ENCODE measurements at places on chromosomes 7 and 10. TPM values are rescaled to one million over a fixed set of nuclear protein-coding genes. Genes with fewer than 3 reads are reported as not detected.

GRCh38 chr7:64873517-64873916 lies 29.6 kb upstream of the ZNF273 start:
- no peak for DNase-seq

DNA sequence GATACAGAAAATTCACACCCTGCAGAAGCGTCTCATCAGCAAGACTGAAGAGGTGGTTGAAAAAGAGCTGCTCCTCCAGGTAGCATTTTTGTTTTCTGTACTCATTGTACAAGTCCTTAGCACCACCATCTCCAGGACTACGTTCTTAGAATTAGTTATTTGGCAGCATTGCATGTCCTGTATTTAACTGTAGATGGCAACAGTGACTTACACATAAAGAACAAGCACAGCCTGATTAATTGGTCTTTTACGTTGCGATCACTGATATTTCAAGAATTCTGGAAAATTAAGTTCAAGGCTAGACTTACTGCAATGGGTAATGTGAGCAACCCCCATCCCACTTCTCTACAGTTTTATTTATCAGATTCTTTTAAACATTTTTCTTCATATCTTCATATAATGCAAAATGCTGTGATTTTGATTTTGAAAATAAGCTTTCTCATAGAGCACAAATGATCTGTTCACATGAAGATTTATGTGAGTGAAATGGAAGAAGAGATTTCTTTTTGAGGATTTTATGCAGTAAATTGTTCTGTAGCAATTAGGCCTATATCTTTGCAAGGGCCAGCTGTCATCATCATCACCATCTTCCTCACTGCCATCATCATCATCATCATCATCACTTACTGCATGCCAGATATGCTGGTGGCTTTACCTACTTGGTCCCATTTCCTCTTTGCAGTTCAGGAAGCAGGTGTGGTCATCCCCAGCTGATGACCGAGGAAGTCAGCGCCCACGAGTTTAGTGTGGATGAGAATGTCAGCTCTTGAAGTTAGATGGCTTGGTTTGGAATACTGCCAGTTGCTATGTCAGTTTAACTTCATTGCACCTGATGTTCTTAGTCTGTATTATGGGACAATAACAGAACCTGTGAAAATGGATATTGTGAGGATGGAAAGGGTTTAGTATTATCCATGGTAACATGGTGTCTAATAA lies 53.4 kb downstream of the CFAP58 start:
- no peak for DNase-seq

GRCh38 chr10:31075434-31075833 lies 43.8 kb upstream of the ZNF438 start:
- no peak for DNase-seq

The C10orf62 gene
- not detected for total RNA-seq

The CABCOCO1 gene
- total RNA-seq = 3.4 TPM

The DRGX gene
- total RNA-seq = not detected

DNA sequence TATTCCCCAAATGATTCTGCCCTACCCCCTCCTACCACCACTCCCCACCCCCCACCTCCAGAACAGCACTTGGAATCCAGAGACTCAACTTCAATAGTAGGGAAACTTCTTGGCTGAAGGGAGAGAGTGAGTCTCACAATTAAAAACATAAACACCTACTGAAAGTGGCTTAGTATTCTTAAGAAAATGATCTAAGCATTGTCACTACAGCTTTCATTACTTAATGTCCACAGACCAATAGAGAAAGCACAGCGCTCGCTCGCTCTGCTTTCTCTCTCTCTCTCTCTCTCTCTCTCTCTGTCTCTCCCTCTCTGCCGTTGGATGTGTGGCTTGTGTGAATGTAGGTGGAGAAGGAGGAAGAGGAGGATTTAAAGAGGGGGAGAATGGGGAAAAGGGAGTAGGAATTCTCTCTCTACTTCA lies 1.5 kb upstream of the SEMA3A start:
- peak; percentile 2 for DNase-seq

DNA sequence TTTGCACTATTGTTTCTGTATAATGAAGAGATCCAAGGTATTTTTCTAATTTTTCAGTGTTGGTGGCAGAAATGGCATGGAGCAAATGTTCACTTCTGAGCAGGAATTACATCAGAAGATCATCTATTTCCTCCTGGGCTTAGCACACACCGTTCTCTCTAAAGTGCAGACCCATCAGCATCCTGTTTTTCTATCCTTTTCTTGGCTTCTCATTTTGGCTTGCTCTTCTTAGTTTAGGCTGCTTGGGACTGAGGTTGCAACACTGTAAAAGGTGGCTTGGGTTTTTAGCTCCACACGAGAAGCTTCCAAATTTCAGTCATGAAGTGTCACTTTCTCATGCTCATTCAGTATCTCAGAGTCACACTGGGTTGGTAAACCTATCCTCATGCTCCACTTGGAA lies 79.9 kb upstream of the SMIM30 start:
- no peak for DNase-seq

The JAZF1 gene
- 62.1 TPM for total RNA-seq

The SH2B2 gene
- total RNA-seq = 11.9 TPM

The IGF2BP3 gene
- total RNA-seq = 84.1 TPM

DNA sequence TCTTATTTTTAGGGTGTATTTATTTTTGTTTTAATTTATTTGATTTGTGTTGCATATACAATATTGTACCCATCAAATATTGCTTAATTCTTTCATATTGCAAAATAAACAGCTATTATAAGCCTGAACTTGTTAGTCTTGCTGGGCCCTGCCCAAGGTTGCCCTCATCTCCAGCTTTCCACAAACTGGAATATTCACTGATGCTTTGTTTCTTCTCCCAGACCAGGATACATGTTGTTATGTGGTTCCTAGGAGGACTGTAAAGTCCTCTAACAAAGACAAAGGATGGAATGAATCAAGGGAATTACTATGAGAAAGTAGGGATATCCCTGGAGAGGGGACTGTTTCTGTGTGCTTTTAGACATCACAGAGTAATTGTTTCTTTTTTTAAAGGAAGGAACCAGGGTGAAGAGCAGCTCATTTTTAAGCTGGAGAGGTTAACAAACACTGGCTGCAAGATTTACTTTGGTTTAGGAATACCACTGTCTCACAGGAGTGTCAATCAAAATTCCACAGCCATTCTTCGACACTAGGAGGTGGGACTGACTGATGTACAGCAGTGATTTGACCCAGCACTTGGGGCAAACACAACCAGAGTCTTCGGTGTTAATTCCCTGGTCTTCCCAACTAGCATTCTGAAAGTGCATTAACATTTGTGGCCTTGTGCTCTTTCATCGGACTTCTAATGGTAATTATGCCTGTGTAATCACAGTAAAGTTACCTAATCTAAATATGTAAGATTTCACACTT lies 14.8 kb upstream of the CD36 start:
- no peak for DNase-seq

GRCh38 chr7:142303650-142304049 lies 45.8 kb upstream of the PRSS58 start:
- no peak for DNase-seq

DNA sequence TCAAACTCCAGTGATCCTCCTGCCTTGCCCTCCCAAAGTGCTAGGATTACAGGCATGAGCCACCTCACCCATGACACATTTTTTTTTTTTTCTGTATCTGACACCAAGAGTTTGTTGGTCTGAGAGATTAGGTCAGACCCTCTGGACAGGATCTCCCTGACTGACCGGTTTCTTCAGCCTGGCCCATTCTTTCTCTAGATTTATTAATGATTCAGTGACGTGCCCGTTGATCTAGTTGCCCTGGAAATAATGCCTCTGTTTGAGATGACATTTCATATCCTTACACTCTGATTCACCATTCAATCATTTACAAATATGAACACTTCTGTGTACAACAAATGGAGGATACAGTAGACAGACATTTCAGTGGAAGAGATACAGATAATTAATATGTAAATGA lies 1.4 kb upstream of the ZNF212 start:
- DNase-seq = no peak

The PDZD7 gene
- 4.5 TPM for total RNA-seq

The SCIN gene
- 1.6 TPM for total RNA-seq

The PRSS2 gene
- total RNA-seq = not detected

The A1CF gene
- total RNA-seq = not detected

DNA sequence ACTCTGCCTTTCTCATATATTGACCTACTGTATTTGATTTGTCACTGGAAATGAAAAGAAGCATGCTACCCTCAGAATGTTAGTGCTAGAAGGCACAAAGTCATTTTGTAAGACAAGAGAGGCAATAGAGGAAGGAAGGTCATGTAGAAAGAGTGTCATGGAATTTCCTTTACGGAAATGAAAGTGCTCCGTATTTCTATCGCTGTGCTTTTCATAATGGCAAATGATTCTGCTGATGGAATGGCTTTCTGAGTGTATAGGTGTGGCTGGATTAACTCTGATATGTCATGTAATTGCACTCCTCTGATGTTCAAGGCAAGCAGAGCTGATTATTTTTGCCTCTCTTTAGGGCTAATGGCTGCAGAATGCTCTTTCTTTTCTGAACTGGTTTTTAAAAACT lies 15.5 kb upstream of the STEAP4 start:
- no peak for DNase-seq

DNA sequence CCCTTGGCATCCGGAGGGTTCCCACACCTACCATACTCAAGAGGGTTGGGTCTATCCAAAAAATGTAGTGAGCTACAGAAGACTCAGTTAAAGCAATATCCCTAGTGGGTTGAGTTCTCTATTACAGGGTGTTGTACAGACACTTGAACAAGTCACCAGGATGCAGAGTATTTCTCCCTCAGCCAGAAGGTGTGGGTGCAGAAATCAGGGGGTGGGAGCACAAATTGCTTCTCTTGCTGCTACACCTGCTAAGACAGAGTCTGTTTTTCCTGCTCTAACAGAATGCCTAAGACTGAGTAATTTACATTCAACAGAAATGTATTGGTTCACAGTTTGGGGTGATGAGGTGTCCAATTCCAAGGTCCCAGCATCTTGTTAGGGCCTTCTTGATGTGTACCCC lies 433.4 kb downstream of the TCERG1L start:
- DNase-seq = no peak

- DNase-seq = no peak
These were observed 46.2 kb downstream of the PRPF18 start for GRCh38 chr10:13632884-13633440.

- DNase-seq = no peak
These were observed 313.2 kb upstream of the KCND2 start for GRCh38 chr7:119959811-119960210.

DNA sequence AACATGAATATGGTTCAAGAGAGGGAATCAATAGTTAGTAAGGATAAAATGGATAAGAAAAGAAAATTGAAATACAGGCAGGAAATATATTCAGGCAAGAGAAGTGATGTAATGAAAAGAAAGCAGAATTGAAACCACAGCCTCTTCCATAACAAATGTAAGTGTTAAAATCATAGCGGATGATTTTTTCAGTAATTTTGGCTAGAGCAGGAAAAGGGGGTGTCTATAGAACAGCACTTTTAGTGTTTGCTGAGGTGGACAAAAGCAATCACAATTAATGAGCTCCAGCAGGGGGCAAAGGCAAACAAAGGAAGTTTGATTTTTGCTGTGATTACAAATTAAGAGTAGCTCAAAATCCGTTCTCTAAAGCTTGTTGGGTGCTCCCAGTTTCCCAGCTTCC lies 79.0 kb downstream of the TRIL start:
- no peak for DNase-seq

The ANKRD61 gene
- total RNA-seq = 0.31 TPM

The ASZ1 gene
- not detected for total RNA-seq

DNA sequence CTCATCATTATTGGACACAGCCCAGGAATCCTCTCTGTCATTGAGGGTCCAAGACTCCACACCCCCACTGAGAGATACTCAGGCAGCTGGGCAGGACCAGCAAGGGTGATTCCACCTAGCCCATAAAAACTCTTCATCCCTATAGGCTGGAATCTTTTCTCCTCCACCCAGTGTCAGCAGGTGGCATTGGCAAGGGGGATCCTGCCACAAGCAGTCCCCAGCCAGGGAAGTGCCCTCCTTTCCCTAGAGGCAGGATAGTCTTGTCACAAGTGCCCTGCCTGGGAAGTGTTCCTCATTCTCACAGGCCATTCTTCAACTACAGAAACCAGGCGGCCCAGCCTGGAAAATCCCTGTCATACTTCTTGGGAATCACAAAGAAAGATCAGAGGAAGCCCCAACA lies 533.6 kb downstream of the GRID1 start:
- DNase-seq = no peak

The HOXA6 gene
- total RNA-seq = not detected

GRCh38 chr7:139531094-139531493 lies 7.6 kb downstream of the CLEC2L start:
- DNase-seq = no peak

DNA sequence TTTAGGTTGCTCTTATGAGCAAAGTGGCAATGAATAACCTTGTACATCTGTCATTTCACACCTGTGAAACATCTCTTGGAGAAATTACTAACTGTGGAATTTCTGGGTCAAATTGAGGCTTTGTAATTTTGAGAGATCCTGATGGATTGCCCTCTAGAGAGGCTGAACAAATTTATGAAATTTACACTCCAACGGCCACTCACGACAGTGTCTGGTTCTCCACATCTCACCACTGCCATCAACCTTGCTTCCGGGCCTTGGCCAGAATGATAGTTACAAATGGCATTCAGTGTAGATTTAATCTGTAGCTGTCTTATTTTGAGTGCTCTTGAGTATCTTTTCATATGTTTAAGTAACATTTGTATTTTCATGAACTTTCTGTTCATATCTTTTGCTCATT lies 117.4 kb downstream of the TMEM178B start:
- DNase-seq = no peak

GRCh38 chr7:156223935-156224832 lies 411.9 kb upstream of the SHH start:
- no peak for DNase-seq

GRCh38 chr7:5997210-5997808 lies 11.5 kb downstream of the PMS2 start:
- DNase-seq = no peak

DNA sequence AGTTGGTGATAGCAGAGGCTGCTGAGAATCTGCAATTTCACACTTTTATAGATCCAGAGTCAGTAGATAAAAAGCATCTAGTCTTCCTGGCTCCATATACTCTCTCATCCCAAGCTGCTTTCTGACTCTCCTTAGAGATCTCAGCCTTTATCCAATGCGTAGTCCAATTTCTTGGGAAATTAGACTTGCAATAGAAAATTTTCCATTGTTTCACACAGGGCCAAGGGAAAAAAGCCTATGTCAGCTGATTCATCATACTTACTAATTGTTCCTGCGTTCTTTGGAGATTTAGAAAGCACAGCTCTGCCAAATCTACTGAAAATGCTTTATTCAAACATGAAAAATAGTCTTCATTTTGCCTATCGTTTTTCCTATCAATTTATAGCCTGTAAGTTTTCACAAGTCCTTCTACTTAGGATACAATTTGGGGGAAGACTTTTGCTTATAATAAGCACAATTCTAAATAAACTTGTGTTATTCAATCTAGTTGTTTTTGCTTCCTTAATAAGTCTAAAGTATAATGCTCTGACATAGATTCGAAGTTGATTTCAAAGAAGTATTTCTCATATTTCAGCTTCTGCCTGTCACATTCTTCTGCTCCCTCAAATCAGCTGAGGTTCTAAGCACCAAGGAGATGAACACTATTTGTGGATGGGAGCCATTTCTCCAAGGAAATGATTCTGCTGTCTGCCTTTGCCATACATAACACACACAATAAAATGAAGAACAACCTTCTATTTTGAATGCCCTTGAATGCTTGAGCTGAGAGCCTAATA lies 165.4 kb downstream of the ADAM12 start:
- DNase-seq = no peak

The EPHA1 gene
- not detected for total RNA-seq

GRCh38 chr7:156230576-156230975 lies 410.0 kb upstream of the RNF32 start:
- DNase-seq = no peak

GRCh38 chr10:24574578-24575155 lies 149.0 kb downstream of the ARHGAP21 start:
- DNase-seq = no peak
